AG09309 (cell line): ENCODE measurements at places on chromosomes 11 and 22.

DNA sequence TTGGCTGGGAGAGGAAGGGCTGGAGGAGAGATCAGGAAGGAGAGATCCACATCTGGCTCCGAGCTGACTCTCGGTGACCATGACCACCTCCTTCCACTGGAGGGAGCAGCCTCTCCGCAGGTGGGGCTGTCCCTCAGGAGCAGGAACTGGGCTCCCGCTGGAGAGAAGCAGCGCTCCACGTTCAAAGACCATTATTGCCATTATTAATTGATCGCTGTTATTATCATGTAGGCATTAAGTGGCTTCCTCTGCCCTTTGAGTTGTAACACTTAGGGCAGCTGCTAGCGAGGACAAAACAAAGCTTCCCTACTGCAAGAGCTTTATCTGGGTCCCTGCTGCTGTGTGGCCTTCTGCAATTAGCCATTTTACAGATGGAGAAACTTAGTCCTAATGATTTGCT is 251.9 kb downstream of the ST3GAL4 start:
- peak; percentile 38 for DNase-seq

DNA sequence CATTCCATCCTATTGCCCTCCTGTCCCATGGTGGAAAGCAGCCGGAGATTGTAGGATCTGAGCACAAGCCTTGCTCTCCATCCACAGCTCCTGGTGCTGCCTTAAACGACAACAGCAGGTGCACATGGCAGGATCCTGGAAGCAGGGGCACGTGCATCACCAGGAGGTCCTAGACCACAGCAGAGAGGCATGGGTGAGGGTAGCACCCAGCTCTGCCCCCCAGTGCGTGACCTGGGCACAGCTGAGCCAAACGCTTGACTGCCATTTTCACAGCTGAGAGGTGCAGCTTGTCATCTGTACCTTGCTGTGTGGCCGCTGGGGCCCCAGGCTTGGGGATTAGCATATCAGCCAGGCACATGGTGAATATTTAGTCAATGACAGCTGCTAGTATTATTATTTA is 92.7 kb downstream of the NTM start:
- no peak for DNase-seq

- DNase-seq = no peak
These were observed 19.6 kb downstream of the DAGLA start for GRCh38 chr11:61699737-61700160.

- DNase-seq = peak; percentile 82
These were observed 55.5 kb downstream of the ABTB2 start for GRCh38 chr11:34302046-34302921.

DNA sequence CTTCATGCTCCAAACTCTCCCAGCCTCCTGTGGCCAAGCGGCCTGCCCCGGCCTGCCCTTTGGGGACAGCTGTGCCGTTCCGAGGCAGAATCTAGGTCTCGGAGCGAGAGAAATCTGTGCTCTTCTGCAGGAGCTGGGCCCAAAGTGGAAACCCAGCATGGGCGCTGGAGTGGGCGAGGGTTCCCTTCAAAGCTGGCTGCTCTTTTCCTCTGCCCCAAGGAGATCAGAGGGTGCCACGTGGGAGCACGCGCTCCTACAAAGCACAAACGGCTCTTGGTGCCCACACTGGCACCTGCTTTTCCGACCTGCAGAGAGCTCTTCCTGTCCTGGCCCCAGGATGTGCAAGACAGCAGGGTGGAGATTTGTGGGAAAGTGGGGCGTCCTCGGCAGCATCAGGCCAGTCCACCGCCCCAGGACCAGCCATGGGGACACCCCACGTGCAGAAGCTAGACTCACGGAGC is 6.9 kb downstream of the OSBPL5 start:
- DNase-seq = no peak

- no peak for DNase-seq
These were observed 6.5 kb upstream of the RBM14 start for GRCh38 chr11:66609721-66610617.

DNA sequence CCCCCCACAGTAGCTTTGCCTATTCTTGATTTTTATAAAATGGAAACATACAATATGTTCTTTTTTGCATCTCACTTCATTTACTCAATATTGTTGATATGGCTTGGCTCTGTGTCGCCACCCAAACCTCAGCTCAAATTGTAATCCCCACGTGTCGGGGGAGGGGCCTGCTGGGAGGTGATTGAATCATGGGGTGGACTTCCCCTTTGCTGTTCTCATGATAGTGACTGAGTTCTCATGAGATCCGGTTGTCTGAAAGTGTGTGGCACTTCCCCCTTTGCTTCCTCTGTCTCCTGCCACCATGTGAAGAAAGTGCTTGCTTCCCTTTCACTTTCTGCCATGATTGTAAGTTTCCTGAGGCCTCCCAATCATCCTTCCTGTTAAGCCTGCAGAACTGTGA is 431.3 kb downstream of the MN1 start:
- DNase-seq = no peak

- no peak for DNase-seq
These were observed 47.8 kb downstream of the ALG9 start for GRCh38 chr11:111823629-111824028.

DNA sequence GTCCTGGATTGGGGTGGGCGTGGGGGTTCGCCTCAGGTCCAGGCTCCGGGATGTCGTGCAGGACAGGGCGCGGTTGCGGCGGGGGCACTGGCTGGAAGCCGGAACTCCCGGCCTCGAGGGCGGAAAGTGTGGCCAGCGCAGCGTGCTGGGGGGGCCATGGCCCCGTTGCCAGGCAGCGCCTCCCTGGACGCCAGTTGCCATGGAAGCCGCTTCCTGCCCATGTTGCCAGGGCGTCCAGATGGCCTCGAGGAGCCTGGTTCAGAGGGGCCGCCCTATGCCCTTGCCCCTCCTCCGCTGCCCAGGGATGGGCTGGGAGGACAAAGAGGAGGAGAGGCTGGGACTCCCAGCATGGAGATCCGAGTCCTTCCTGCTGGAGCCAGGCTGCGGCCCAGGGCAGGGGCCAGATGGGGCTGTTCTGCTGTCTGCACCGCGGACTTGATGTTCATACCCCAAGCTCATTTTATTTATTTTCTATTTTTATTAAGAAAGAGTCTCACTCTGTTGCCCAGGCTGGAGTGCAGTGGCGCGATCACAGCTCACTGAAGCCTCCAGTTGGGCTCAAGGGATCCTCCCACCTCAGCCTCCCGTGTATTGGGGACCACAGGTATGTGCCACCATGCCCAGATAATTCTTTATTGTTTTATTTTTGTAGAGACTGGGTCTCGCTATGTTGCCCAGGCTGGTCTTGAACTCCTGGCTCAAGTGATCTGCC is 4.6 kb upstream of the CCDC188 start:
- DNase-seq = no peak

DNA sequence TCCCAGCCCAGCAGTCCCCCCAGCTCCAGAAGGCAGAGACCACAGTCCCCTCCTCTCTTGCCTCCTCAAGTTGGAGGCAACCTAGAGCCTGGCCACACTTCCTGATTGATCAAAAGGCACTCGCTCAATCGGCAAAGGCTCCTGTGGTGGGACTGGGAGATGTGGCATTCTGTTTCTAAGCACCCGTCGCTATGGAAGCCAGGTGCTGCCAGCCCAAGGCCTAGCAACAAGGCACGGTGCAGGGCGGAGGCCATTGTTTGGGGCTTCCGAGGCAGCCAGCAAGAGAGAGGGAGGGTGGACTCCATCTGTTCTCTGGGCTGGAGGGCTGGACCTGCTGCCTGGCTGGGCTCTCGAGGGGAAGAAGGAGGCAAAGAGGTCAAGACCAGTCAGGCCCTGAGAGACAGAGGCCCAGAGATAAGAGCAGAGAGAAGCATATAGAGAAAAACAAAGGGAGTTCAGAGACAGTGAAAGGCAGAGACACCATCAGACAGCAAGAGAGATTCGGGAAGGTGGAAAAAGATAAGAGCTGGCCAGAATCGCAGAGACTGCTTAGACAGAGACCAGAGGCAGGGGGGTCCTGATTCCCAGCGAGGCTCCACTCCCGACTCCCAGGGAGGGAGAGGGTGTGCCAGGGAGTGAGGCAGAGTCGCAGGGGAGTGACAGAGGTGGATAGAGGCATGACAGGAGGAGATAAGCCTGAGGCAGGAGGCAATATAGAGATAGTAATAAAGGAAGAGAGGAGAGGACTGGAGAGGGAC is 21.2 kb downstream of the PDE2A start:
- DNase-seq = no peak

GRCh38 chr22:43789452-43789851 is 22.7 kb downstream of the EFCAB6 start:
- peak; percentile 97 for DNase-seq

GRCh38 chr11:72615329-72615728 is 58.9 kb downstream of the PDE2A start:
- DNase-seq = no peak

- DNase-seq = no peak
These were observed 1.9 kb downstream of the FEN1 start for GRCh38 chr11:61794579-61794978.

DNA sequence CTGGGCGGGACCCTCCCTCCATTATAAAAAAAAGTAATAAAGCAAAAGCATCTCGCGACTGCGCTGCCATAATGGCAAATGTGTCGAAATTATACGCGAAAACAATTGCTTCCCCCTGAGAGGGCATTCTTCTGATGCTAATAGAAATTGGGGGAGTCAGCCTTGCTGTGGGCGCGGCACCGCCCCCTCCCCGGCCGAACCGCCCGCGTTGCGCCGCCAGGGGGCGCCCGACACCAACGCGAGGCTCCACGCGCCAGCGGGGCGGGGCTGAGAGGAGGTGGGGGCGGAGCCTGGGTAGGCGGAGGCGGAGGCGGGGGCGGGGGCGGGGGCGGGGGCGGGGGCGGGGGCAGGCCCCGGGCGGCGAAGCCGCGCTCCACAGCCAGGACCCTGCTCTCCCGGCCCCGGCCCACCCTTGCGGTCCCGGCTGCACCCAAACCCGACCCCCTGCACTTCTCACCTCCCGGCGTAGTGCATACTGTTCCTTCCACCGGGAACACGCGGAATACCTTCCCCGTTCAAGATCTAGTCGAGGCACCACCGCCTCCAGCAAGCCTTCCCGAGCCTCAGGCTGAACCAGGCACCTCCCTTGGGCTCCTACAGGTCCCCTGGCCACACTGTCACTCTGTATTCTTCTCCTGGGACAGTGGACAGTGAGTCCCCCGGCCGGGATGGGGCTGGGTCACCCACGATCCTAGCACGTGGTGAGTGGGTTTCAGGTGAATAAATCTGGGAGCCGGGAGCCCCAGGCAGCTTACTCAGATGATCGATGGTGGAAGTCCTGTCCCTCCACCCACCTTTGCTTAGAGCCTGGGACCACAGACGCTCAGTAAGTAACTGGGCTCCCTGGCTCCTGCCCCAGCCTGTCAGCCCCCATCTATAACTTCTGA is 15.5 kb upstream of the UPK3A start:
- no peak for DNase-seq

- peak; percentile 28 for DNase-seq
These were observed 8.5 kb upstream of the CHRDL2 start for GRCh38 chr11:74739546-74740270.

- no peak for DNase-seq
These were observed 16.8 kb downstream of the EXT2 start for GRCh38 chr11:44112091-44112821.

GRCh38 chr11:27864091-27864491 is 163.8 kb upstream of the BDNF start:
- DNase-seq = no peak

DNA sequence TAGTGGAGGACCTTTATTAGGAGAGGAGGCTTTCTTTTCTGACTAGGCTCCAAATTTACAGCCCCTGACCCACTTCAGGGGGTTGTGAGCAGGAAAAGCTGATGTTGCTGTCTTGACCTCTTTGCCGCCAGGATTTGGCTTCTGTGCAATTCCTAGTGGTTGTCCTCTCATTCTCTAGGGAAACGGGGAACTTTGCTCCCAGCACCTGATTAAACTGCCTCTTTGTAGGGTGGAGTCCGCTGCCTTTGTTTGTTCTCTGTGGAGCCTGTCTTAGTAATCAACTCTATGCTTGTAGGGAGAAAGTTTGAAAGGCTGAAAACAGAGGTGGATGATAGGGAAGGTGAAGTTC is 16.3 kb downstream of the CTNND1 start:
- DNase-seq = no peak

DNA sequence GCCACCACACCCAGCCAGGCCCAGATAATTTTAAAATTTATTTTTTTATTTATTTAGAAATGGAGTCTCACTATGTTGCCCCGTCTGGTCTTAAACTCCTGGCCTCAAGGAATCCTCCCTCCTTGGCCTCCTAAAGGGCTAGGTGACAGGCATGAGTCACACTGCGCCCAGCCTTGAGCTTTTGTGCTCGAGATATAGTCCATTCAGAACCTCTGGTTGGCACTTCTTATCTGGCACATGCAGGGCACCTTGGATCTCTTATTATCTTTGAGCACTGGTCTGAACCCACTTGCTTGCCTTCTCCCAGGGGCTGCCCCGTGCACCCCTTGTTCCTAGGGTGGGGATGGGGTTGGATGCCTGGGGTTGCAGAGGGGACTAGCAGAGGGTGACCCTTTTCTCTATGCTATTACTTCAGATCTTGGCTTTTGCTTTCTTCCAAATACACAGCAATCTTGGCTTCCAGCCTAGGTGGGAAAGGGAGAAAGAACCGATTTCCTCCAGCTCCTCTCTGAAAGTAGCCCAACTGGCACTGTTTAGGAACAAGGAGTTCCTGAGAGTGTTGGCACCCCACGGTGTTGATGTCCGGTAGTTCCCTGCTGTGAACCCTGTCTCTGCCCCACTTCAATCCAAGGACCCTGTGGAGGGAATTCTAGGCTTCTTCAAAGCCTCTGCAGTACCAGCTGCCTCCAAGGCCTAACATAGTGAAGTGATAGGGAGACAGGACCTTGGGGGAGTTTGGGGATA is 1.3 kb upstream of the SLC3A2 start:
- DNase-seq = no peak

- no peak for DNase-seq
These were observed 91.6 kb downstream of the STIM1 start for GRCh38 chr11:3947061-3947460.

DNA sequence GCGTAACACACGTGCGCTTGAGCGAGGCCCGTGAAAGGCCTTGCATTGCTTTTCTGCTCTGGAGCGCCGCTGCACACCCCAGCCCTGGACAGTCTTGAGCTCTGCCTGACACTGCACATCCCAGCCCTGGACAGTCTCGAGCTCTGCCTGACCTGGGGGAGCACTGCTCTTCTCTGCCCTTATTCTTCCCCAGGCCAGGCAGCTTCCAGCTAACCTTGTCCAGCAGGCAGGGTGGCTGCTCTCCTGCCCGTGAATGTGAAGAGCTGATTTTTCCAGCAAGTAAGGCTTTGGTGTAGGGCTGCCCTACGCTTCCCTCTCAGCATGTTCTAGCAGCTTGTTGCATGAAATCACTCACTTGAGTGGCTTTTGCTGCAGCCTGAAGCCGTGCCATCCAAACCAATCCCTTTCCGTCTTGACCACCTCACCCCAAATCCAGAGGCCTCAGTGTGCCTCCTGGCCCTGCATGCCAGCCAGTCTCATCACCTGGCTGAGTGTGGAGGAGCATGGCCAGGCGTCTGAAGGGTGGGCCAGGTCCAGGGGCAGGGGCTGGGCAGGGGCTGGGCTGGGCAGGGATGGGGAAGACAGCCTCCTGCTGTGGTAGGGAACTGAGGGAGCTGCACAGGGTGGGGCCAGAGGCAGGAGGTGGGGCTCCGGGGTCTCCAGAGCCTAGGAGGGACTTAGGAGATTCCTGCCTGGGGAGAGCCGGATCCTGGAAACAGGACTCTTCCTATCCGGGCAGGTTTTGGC is 89.5 kb upstream of the B3GAT1 start:
- no peak for DNase-seq

GRCh38 chr22:25880524-25880923 is 138.5 kb downstream of the MYO18B start:
- no peak for DNase-seq
